Ascending aorta (tissue), 2 donors: ENCODE measurements at places on chromosomes 11 and 22.

DNA sequence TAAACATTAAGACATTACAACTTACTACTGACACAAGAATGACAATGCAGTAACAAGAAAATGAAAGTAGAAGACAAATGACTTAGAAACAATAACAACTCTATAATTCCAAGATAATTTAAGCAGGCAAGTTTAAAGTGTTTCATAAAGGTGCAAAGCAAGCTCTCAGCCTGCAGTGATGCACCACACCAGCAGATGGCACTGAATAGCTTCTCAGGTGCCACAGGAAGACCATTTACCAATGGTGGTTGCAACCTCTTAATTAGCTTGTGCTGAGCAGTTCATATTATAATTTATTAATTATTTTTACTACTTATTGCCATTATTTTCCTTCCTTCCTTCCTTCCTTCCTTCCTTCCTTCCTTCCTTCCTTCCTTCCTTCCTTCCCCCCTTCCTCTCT, 60.6 kb downstream of the NXPE2 start:
- H3K4me1 ChIP-seq: no peaks in the 10 kb centered on the region
- H3K27me3 ChIP-seq: no peaks in the 10 kb centered on the region
- H3K36me3 ChIP-seq: no peaks in the 10 kb centered on the region
- DNase-seq: no peak
- H3K4me3 ChIP-seq: no peak overlapping the region
- no peak overlapping the region for H3K27ac ChIP-seq

- no peak overlapping the region for H3K4me3 ChIP-seq
- no peak overlapping the region for H3K27ac ChIP-seq
- peaks cover 5% of the 10 kb centered on the region for H3K36me3 ChIP-seq
- DNase-seq: no peak
Observed at GRCh38 chr22:38707984-38708383, 2.2 kb downstream of the GTPBP1 start.

DNA sequence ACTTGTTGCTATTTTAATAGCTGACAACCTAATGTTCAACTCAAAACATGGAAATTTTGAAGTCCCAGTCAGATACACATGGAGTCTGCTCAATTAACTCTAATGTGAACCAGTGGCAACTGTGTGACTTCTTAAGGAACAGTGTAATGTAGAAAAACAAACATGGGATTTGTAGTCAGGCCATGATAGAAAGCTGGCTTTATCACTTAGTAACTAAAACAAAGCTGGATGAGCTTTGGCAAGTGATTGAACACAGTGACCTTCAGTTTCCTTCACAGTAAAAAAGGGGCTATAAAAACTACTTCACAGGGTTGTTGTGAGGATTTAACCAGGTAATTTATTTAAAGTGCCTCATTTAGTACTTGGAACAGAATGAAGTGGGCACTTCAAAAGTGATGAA, 62.6 kb downstream of the PRCP start:
- H3K4me3 ChIP-seq: no peak overlapping the region
- peaks cover 24% of the 10 kb centered on the region for H3K36me3 ChIP-seq
- no peaks in the 10 kb centered on the region for H3K27me3 ChIP-seq
- DNase-seq: no peak
- H3K4me1 ChIP-seq: no peaks in the 10 kb centered on the region
- no peak overlapping the region for H3K27ac ChIP-seq

DNA sequence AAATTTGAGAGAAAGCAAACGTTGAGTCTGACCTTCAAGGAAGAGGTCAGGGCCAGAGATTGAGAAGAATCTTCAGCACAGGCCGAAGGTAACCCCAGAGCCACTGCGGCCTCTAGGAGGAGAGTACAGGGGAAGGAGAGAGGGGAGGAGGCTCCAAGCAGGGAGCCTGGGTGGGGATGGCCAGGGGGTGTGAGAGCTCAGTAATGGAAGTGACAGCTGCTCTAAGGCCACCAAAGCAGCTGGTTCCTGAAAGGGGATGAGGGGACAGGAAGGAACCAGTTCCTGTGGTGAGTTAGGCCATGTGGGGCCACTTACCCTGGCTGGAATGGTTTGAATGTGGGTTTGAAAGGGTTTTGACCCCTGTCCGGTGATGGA, 46.1 kb downstream of the PISD start:
- DNase-seq: no peak
- H3K4me1 ChIP-seq: no peaks in the 10 kb centered on the region
- H3K27ac ChIP-seq: no peak overlapping the region

DNA sequence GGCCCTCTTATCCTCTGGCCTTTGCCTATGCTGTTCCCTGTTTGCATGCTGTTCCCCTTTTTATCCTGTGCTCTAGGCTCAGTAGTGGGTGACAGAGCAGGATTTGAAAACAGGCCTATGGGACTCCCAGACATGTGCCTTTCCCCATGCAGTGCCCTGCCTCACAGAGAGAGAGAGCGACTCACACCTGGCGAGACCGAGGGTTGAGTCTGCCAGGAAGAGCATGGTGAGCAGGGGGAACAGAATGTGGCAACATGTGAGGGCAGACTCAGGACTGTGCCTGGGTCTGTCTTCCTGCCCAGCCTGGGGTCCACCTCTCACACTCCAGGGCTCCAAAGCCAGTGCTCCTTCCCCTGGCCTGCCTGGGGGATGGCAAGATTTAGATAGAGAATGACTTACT, 75.0 kb downstream of the NFAM1 start:
- no peaks in the 10 kb centered on the region for H3K27me3 ChIP-seq
- no peak for DNase-seq
- H3K4me1 ChIP-seq: no peaks in the 10 kb centered on the region
- no peak overlapping the region for H3K4me3 ChIP-seq
- no peaks in the 10 kb centered on the region for H3K36me3 ChIP-seq

DNA sequence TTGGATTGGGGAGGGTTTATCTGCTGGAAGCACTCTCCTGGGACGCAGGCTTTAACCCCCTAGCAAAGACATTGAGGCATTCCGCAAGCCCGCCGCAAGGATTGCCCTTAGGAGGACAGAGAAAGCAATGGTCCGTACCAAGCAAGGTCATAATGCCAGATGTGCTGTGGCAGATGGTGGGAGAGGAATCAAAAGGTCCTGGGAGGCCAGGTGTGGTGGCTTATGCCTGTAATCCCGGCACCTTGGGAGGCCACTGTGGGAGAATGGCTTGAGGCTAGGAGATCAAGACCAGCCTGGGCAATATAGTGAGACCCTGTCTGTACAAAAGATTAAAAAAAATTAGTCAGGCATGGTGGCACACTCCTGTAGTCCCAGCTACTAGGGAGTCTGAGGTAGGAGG, 12.4 kb upstream of the PRAME start:
- no peak overlapping the region for H3K4me3 ChIP-seq
- H3K27me3 ChIP-seq: no peaks in the 10 kb centered on the region
- H3K36me3 ChIP-seq: no peaks in the 10 kb centered on the region

DNA sequence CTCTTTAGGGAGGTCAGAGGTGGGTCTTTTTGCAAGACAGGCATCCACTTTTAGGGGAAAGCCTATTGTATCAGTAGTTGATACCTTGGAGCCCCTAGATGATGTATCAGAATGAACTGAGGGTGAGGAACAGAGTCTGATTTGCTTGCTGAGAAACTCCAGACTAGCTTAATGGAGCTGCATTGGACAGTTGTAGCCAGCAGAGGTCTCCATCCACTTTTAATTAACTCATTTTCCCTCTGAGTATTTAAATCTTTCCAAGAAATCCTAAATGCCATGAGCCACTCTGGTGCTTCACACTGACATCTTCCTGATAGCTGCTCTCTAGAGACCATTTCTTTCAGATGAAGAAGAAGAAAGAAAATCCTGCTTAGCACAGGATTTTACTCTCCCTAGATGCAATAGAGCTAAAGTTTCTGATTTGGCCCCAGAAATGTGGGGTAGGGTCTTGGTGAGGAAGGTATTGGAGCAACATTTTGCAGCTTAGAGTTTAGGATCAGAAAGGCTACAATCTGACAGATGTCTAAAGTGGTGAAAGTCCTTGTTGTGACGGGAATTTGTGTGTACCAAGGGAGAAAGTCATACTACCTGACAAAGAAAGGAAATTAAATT, 38.0 kb downstream of the EXT2 start:
- peaks cover 9% of the 10 kb centered on the region for H3K4me1 ChIP-seq
- peaks cover 11% of the 10 kb centered on the region for H3K36me3 ChIP-seq
- no peak for DNase-seq
- H3K27me3 ChIP-seq: no peaks in the 10 kb centered on the region

DNA sequence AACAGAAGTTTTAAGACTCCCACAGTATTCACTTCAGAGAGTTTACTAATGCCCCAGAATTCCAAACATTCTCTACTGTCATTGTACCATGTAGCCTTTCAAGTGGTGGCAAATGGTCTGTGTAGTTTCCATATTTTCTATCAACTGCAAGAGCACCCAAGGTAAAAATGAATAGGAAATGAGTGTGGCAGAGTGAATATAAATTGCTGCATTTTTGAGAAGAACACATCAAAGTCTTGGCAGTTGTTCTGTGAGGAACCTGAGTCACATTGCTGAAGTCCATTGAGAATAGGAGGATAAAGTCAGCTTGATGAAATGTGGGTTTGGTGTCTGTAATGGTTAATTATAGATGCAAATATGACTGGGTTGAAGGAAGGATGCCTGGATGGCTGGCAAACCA, 193.6 kb downstream of the AASDHPPT start:
- DNase-seq: no peak
- H3K27me3 ChIP-seq: no peaks in the 10 kb centered on the region
- H3K4me3 ChIP-seq: no peak overlapping the region
- H3K27ac ChIP-seq: no peak overlapping the region
- no peaks in the 10 kb centered on the region for H3K4me1 ChIP-seq

DNA sequence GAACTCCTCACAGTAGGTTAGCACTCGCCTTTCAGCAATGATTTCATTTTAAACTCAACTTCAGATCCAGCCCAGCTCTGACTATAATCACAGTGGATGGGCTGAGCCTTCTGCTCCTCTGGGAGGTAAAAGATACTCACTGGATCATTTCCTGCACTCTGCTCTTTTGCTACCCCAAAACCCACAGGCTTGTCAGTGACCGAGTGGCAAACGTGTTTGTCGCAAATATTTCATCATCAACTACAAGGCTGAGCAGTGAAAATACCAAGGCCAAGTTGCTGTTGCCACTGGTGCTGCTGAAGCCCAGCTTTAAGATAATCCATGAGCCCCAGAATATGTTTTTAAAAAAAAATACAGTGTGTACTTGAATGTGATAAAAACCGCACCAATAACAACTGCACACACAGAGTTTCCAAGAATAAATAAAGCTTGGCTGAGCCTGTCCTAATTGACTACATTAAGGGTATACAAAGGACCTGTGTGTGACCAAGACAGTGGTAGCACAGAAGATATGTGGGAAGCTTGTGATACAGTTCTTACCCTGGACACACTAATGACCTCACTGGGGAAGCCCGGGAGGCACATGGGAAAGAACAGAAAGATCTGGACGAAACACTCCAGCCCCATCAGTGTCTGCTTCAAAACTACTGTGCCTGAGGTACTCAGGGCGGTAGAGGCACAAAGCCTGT, 41.3 kb downstream of the ABTB2 start:
- DNase-seq: no peak
- H3K4me3 ChIP-seq: no peak overlapping the region
- peaks cover 20% of the 10 kb centered on the region for H3K4me1 ChIP-seq
- H3K36me3 ChIP-seq: no peaks in the 10 kb centered on the region
- no peak overlapping the region for H3K27ac ChIP-seq

DNA sequence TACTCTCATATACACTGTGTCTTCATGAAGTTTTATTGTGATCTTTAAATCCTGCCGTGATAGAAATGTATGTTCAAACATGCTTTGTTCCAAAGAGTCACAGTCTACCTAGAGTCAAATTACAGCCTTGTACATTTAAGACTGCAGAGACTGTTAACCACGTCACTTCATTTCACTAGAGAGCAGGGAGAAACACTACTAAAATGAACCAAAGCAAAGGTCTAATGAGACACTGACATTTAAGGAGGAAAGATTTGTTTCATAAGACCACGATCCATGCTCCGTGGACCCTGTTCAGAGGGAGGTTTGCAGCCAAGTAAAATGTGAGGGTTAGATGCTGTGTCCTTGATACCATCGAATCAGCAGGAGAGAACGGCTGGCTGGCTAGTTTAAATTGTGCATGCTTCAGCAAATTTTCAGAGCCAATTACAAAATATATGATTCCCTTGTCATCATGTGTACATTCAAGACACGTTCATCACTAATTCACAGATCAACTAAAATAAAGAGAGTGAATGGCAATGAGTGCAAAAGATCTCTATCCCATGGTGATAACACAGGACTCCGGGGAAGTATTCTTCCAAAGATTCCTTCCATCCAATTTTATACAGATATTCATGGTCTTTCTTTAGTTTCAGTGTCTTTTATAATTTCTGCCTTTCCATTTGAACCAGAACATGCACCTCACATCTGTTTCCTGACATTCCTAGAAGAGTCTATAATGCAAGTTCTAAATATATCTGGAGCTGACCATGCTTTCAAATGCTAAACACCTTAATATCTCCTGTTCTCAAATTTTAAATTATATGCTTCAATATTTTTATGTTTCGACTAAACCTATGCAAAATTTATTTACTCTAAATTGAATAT, 960.9 kb upstream of the FAT3 start:
- H3K36me3 ChIP-seq: no peaks in the 10 kb centered on the region
- no peak overlapping the region for H3K27ac ChIP-seq
- no peaks in the 10 kb centered on the region for H3K4me1 ChIP-seq
- H3K4me3 ChIP-seq: no peak overlapping the region

DNA sequence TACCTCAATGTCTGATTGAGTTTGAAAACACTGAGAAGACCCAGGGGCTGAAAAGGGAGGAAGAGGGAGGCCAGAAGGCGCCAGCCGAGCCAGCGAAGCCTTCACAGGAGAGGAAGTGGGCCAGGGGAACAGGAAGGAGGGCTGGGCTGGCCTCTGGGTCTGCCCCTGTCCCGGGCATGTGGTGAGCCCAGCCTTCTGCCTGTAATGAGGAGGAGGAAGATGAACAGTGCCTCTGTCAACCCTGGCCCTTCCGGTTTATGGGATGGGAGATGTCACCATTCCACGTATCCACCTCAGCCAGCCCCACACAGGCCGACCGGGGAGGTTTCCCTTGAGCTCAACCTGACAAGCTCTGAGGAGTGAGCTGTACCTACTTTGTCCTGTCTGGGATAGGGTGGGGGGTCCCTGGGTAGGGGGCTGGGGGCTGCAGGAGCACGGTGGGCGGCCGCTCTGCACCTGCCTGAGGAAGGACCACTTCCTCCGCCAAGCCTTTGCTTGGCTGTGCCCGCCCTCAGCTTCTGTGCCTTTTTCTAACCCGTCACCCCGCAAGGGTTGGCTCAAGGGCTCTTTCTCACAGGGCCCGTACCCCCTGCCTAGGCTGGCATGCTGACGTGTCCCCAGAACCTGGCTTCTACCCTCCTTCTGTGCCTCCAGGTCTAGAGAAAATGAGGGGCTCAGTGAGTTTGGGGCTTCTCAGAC, 2.0 kb downstream of the PARVG start:
- H3K27ac ChIP-seq: peak overlapping the region; percentile 43
- H3K4me1 ChIP-seq: no peaks in the 10 kb centered on the region
- no peaks in the 10 kb centered on the region for H3K27me3 ChIP-seq
- H3K4me3 ChIP-seq: no peak overlapping the region
- no peak for DNase-seq

DNA sequence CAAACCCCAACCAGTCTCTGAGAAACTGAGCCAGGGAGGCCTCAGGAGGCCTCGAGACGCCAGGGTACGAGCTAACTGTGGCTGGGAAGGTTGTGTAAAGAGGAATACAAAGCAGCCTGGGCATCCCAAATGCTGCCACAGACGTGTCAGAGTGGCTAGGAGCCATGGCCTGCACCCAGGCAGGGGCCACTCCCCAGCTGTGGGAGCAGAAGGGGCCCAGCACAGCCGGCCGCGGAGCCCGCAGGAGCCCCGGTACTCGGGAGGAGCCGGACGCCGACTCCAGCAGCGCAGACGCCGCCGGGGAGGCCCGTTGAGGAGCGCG, 349.8 kb upstream of the B3GAT1 start:
- H3K36me3 ChIP-seq: no peaks in the 10 kb centered on the region
- DNase-seq: no peak
- H3K4me1 ChIP-seq: no peaks in the 10 kb centered on the region
- peak overlapping the region; percentile 22 for H3K4me3 ChIP-seq
- no peak overlapping the region for H3K27ac ChIP-seq
